Activated CD4-positive, alpha-beta T cell treated with anti-CD3 and anti-CD28 coated beads, Interleukin-2, Interleukin-6, amounts not matched to agents 100 ng/mL and 50 ng/mL, durations not matched to agents 16 hours and 8 hours (primary cell): ENCODE measurements at places on chromosomes 2 and 18.

DNA sequence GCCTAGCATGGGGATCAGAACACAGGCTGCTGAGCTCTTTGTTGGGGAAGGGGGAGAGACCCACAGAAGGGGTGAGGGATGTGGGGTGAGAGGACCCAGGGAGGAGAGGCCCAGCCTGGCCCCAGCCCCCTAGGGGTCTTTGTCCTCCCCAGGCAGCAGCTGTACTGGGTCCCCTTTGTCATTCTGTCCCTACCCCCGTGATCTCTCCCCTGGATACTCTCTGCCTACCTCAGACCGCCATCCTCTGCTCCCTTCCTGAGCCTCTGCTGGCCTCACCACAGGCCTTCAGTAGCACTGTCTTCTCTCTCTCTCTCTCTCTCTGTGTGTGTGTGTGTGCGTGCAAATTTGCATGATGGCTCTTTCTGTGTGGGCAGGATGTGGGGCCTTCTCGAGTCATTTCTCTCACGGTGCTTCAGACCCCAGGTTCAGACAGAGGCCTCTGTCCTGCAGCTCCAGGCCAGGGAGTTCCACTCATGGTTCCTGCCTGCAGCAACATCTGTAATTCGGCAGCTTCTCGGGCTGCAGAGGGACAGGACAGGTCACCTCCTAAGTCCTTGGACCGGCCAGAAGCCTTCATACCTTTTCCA is 1.4 kb downstream of the PSD4 start:
- DNase-seq = peak; percentile 90

- peak; percentile 78 for DNase-seq
Observed at GRCh38 chr18:42025974-42026625, 71.1 kb downstream of the PIK3C3 start.

DNA sequence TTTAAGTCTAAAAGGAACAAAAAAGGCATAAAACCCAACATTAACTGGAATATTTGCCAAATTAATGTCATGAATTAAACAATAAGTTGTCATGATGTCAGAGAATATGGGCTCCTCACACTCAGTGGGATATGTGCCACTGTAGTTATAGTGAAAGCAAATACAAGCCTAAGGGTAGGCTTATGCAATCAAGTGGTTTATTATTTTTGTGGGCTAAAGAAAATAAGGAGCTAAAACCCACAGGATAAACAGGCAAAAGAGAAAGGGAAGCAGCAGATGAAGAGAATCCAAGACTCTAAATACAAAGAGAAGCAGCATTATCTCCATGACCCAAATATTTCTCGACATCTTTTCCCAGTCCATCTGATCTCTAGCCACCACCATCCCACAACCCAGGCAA is 17.5 kb downstream of the YWHAQ start:
- no peak for DNase-seq

- no peak for DNase-seq
Observed at GRCh38 chr2:146244131-146244530, 1600.7 kb upstream of the ACVR2A start.

GRCh38 chr2:85246348-85246747 is 81.4 kb downstream of the TGOLN2 start:
- no peak for DNase-seq

- no peak for DNase-seq
Observed at GRCh38 chr2:68263632-68264031, 11.3 kb upstream of the PPP3R1 start.
